ENCODE measurements at places on chromosomes 6 and 20. TPM values are rescaled to one million over a fixed set of nuclear protein-coding genes. Genes with fewer than 3 reads are reported as not detected.

DNA sequence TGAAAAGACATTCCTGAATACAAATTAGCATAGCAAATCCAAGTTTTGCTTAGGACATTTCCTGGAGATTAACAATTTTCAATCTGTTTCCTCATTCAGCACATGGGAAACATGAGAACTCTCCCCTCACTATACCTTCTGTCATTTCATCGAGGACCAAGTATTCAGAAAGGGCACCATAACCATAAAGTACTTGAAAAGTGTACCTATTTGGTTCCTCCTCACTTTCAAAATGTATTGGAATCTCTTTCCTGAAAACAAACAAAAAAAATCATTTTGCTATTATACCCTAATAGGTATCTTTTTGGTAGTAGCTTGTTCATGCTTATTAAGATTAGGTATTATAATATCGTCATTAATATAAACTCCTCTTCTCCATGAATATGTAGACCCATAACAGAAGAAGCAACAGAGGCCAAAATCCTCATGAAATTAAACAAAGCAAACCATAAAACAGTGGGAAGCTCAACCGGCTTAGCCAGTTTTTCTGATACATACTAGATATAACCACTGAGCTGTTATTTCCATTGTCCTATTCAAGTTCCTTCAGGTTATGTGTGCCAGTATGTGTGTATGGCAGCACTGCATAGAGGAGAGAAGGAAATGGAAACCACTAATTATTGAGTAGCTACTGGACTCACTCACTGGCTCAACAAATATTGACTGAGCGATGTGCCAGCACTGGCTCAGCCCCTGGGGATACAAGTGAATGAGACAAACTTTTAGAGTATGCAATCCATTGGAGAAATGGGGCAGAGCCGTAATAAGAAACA lies 274.0 kb downstream of the MAFB start:
- DNase-seq: no peak

DNA sequence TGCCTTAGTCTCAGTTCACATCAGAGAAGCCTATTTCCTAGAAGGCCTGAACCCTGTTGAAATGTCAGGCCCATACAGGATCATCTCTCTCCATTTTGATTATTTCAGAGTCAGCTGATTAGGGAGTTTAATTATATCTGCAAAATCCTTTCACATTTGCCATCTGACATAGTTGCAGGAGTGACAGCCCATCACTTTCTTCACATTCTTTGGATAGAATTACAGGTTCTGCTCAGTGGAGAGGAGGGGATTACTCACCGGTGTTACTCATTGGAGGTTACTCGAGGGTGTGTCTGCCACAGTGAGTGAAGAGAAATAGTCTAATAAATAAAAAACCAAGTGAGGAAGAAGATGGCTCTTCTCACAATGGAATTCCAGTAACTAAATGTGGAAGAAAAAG lies 216.8 kb downstream of the TMEM242 start:
- no peak for DNase-seq

DNA sequence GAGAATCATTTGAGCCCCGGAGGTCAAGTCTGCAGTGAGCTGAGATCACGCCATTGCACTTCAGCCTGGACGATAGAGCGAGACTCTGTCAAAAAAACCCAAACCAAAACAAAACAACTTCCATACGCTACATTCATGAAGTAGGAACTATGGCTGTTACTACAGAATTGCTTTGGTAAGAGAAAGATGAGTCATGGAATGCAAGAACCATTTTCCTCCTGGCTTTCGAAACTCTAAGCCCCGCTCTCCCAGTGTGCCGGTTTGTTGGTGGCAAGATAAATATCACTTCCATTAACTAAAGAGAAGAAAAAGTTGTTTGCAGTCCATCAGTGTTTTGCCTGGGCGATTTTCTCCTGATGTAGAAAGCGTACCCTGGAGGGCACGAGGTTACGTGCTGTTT lies 61.3 kb downstream of the ZDHHC14 start:
- DNase-seq: no peak

GRCh38 chr20:57842720-57843119 lies 132.9 kb upstream of the PMEPA1 start:
- no peak for DNase-seq

DNA sequence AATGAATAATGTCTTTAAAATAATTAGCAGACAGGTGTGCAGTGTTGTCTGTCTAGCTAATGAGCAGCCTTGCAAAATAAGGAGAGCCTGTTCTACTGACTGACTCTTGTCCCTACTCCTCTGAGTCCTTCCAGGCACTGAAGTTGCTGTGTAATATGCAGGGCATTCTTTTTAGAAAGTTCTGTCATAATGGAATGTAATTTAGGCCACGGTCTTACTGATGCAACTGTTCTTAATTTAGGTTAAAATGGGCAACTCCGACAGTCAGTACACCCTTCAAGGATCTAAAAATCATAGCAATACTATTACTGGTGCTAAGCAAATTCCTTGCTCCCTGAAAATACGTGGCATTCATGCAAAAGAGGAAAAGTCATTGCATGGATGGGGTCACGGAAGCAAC lies 133.9 kb downstream of the TIAM2 start:
- DNase-seq: no peak

- DNase-seq: no peak
Measured at GRCh38 chr20:6575912-6576401, 191.5 kb upstream of the BMP2 start.

- no peak for DNase-seq
Measured at GRCh38 chr6:144690133-144690532, 405.0 kb downstream of the UTRN start.

GRCh38 chr6:1797801-1798200 lies 188.1 kb downstream of the FOXC1 start:
- no peak for DNase-seq

DNA sequence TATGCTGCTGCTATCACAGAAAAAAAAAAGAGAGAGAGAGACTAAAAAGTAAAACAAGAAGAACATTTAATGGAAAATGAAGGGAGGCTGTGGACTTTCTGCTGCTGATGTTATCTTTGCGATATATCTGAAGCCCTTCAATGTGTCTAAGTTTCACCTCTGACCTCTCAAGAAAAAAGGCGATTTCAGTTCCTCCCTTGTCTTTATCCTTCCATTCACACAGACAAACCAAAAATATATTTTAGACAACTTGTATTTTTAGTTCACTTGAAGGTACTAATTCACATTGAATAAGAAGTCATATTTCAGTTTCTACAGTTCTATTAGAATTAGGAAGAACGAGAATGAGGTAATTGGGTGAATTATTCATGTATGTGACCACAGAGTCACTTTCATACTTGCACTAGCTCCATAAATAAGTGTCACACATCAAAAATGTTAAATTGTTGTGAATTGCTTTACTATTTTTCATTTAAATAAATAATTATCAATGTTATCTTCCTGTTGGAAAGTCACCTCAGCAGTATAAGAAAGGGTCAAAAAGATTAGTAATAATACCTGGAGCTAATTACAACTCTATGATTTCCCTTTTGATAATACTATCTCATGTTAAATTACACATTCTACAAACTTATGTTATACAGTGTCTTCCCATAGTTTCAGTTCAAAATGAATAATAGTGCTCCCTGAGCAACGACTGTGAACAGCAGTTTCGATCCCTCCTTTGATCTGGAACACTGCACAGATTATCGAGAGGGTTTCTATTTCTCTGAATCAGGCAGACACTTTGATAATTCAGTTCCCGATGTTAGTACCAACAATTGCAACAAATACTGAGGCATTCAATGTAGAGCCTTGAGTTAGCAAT lies 85.2 kb upstream of the PLCB4 start:
- no peak for DNase-seq

DNA sequence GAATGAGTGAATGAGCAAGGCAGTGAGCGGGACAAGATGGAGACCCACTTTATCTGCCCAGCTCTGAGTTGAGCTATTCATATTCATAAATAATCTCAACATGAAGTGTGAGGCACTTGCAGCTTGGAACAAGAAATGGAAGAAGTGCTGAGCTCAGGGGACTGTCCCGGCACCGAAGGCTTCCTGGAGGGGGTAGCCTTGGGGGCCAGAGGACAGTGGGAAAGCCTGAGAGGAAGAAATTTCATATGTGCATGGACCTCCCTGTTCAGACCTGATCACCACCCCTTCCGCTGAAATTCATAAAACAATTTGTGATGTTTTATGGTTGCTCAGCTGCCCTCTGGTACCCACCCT lies 103.2 kb downstream of the TOX2 start:
- no peak for DNase-seq

GRCh38 chr20:57907131-57908000 lies 197.6 kb upstream of the PMEPA1 start:
- no peak for DNase-seq

- DNase-seq: no peak
Measured at GRCh38 chr20:49029203-49029602, 16.9 kb upstream of the CSE1L start.

DNA sequence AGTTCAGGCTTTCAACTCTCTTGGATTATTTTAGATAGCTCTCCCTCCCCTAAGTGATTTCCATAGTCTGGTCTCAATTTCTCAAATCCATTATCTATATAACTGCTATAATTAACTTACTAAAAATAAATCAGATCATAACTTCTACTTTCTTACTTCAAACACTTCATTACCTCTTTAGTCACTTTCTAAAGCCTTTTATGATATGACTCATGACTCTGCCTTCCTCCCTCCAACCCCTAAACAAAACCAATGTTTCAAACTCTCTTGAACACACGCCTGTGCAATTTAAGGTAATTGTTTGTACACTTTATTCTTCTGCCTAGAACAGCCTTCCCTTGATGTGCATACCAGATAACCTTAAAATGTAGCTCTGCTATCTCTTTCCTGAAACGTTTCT lies 100.5 kb downstream of the LMBRD1 start:
- DNase-seq: no peak

DNA sequence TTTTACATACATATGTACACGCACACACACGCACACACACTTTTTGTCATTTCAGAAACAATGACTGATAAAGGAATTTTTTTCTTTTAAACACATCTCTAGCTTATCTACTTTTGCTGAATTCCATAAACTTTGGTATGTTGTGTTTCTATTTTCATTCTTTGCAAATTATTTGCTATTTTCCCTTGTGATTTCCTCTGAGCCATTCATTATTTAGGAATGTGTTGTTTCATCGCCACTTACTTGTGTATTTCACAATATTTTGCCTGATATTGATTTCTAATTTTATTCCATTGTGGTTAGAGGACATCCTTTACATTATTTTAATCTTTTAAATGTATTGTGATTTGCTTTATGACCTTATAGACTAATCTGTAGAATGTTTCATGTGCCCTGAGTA lies 23.6 kb upstream of the OR2J2 start:
- DNase-seq: no peak

The SAMD3 gene
- total RNA-seq: 1.1 TPM

The PACSIN1 gene
- 0.67 TPM for total RNA-seq

Data from pancreas (tissue), 10 donors.